ENCODE measurements at places on chromosomes 5 and 9.

GRCh38 chr5:68534956-68535520 lies 319.5 kb downstream of the PIK3R1 start:
- DNase-seq: no peak

- no peak for DNase-seq
These were observed 11.8 kb downstream of the HDHD3 start for GRCh38 chr9:113364951-113365350.

- no peak for DNase-seq
These were observed 24.4 kb downstream of the CYFIP2 start for GRCh38 chr5:157290156-157290980.

DNA sequence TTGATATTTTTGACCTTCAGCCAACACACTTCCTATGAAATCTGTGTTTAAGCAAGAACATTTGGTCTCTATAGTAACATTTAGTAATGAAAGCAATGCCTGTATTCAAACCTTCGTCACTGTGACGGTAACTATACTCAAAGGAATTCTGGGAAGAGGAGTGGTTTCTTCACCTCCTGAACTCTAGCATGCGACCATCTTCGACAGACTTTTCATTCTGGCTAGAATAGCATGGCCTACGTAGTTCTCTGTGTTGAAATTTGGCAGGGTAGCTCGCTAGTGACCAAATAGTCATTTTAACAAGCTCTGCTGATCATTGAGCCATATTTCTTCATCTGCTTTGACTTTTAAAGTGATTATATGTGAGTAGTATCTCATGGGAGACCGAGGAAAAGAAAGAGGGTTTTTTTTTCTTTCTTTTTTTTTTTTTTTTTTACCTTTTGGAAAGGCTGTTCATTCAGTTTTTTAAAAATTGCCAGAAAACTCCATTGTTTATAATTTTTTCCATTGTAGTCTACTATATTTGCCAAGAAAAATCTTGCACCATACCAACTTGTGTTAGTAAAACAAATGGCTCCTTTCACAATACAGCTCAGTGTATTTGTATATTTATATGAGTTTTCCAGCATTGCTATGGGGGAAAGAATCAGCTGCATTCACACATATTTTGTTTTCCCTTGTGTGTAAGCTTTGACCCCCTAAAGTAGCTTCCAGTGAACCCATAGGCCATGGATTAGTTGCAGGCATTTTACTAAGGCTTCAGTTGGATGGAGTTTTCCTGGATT lies 166.8 kb downstream of the NNT start:
- DNase-seq: no peak

DNA sequence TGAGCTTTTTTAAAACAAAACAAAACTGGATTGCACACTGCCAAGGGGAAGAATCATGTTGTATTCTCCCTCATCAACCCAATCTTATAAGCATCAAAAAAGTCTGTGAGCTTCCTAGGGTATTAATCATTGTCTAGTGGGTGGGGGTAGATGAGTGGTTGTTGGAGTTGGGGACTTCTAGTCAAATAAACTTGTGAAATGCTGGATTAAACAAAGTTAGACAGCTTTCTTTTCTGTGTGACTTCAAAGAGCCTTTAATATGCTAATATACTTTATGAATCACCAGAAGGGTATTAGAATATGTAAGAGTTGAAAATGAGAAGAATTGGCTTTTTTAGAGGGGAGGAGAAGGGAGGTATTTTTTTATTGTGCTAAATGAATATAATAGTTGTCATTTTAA lies 87.7 kb downstream of the GALNT10 start:
- DNase-seq: no peak

DNA sequence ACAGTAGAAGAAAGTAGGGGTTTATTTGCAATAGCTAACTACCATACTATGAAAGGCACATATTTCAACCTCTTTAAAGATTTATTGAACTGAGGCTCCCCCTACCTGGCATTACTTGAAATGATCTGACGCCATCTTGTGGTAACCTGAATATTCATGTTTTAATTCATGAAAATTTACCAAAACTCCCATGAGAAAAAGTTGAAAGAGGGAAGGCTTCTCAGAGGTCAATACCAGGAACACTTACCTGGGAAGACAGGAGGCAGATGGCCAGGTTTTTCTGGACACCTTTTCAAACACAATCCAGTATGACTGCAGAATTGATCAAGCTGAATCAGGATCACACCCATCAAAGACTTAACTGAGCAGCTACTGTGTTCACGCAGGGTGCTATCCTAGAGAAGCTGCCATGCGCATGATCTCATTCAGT lies 9.4 kb downstream of the PRELID2 start:
- peak; percentile 51 for DNase-seq

GRCh38 chr9:21753523-21753922 lies 48.9 kb upstream of the MTAP start:
- DNase-seq: no peak

DNA sequence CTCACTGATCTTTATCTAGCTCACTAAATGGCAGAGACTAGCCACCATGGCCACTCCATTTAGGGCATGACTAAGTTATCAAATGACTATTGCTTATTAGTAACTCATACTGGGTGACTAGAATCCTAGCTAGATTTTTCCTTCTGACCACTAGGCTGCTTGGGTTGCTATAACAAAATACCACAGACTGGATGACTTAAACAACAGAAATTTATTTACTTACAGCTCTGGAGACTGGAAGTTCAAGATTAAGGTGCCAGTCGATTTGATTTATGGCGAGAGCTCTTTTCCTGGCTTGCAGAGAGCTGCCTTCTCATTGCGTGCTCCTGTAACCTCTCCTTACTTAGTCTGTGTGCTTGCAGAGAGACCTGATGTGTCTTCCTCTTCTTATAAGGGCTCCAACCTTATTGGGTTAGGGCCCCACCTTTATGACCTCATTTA lies 55.0 kb upstream of the APC start:
- no peak for DNase-seq

GRCh38 chr9:135056541-135056940 lies 30.9 kb upstream of the OLFM1 start:
- DNase-seq: no peak

GRCh38 chr5:154384480-154385235 lies 61.1 kb upstream of the SAP30L start:
- peak; percentile 96 for DNase-seq

DNA sequence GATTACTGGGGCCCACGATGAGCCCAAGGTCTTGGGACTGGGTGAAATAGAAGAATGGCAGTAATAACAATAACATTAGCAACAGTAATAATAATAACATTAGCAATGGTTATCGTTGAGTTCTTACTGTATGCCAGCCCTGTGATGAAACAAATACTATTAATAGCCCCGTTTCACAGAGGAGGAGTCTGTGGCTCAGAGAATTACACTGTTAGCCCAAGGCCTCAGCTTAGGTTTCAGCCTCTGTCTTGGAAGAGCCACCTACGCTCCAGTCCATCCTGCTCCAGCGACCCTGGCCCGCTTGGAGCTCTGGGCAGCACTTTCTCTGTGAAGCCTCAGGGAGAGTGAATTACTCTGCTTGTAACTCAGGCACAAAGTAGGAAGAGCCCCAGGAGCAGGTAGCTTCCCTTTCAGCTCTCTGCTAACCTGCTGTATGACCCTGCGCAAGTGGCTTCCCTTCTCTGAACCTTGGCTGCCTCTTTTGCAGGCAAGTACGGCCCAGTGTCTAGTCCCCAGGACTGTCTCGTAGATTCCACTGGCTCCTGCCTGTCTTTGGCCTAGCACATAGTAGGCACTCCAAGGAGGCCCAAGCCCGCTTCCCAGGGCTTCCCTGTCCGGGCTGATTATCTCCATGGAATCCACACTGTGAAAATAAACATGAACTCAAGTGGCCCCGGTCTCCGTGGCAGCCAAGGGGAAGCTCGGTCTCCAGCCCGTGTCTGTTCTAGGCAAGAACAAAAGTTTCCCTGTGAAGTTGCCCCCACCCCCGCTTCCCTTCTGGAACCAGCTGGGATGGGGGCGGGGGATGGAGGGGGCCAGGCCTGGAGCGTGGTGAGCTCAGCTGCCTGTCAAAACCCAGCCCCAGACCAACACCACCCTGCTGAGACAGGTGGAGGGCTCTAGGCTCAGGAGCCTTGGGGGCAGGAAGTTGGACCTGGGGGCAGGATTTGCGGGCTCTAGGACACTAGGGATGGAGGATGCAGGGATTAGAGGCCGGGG lies 26.2 kb upstream of the LMX1B start:
- DNase-seq: no peak

DNA sequence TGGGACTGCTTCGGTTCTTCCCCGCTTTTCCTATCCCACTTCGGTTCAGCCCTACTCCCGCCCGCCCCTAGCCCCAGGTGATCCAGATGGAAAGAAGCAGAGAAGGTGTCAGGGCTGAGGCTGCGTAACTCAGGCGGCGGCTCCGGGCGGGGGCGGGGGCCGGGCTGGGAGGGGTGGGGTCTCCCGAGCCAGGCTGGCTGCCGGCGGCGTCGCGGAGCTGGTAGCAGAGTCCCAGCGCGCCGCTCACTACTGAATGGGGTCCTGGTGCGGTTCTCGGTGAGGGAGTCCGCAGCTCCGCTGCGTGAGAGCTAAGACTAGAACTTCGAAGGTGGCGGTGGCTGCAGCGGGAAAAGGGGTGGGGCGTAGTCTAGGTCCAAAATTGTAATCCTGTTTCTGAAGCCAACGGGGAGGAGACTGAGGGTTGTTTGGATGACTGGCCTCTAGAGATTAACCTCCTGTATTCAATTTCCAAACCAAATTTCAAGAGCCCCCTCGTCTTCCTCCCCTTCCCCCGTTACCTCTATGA lies 1.4 kb downstream of the PRR16 start:
- DNase-seq: no peak

GRCh38 chr9:19127871-19128500 lies 694 bp upstream of the PLIN2 start:
- peak; percentile 66 for DNase-seq

DNA sequence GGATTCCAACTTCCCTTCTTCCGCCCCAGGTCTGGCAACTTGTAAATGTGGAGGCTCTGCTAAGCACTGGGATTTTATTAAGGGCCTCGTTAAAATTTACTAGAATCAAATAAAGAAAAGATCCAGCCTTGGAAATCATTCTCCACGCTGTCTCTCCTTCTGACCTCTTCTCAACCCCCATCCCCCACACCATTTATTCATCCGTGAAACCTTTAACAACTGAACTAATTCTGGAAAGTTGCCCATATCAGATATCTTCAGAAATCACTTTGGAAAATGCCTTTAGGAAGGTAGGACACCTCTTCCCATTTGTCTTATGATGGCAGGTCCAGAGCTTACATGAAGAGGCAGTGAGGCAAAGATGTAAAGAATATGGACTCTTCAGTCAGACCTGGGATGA lies 288.5 kb downstream of the SLIT3 start:
- no peak for DNase-seq

GRCh38 chr9:133640160-133640559 lies 4.0 kb downstream of the DBH start:
- DNase-seq: no peak

GRCh38 chr9:27504259-27504658 lies 19.8 kb upstream of the IFNK start:
- no peak for DNase-seq

DNA sequence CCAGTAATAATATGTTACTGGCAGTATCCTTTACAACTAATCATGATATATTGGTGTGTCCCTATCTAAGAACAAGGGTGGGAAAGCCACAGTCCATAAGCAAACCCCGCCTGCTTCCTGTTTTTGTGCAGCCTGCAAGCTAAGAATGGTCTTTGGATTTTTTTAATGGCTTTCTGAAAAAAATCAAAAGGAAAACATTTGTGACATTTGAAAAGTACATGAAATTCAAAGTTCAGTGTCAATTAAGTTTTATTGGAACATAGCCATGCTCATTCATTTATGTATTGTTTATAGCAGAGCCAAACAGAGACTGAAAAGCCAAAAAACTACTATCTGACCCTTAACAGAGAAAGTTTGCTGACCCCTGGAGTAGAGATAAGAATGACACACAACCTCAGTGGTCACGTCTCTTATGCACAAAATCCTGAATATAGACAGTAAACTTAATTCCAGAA lies 12.8 kb upstream of the TMEM245 start:
- no peak for DNase-seq

- no peak for DNase-seq
These were observed 336.9 kb upstream of the MSX2 start for GRCh38 chr5:174387448-174387847.

DNA sequence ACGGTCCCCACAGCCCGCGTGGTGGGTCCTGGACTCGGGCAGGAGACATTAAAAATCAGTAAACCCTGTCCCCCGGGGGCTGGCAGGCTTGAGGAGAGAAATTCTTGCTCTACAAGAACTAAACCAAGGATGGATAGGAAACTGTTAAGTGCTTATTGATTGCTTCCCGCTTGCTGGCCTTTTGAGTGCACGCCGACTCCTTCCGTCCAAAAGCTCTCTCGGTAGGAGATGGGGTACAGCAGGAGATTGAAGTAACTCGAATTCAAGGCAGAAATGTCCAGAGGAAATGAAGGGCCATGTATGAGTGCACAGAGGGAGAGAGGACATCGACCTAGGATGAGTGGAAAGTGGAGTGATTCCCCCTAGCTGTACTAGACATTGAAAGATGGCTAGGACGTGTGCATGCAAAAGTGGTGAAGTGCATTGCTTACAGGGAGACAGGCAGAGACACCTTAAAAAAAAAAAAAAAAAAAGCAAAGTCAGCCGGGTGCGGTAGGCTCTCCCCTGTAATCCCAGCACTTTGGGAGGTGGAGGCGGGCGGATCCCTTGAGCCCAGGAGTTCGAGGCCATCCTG lies 923 bp downstream of the RECK start:
- DNase-seq: no peak

DNA sequence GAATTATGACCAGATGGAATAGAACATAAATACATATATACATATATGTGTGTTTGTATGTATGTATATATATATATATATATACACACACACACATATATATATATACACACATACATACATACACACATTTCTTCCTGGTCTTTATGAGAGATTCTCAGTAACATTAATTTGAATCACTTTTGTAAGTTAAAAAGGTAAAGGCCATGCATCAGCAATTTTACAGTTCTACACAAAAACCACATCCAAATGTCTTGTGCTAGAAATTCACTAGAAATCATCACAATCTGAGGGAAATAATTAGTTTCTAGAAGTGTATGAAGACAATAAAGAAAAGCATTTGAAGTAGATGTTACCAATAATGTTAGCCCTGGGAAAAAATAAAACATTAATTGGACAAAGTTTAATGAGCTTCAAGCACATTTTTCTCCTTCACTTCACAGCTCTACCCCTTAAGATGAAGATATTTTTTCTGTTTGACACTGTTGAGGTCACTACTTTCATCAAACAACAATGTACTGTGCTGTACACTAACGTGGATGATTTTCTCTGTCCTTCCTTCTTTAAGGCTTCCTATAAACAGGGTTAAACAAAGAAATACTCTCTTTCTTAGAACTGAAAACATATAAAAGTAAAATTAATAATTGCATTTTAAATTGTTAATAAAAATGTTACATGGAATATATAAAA lies 189.2 kb upstream of the NR4A3 start:
- no peak for DNase-seq

DNA sequence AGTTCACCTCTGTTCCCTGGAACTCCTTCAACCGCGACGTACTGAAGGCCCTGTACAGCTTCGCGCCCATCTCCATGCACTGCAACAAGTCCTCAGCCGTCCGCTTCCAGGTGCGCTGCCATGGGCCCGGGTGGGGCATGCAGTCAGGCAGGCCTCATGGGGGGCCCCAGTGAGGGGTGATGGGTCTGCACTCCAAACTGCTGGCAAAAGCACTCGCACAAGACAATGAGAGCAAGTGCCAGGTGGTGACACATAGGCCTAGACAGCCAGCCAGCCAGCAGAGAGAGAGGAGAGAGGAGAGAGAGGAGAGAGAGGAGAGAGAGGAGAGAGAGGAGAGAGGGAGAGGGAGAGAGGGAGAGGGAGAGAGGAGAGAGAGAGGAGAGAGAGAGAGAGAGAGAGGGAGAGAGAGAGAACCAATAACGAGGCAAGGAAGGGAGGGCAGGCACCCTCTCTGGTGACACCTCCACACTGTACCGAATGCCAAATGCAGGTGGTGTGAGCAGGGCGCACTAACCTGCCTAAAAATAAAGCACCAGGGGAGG lies 21.0 kb downstream of the DBH start:
- no peak for DNase-seq

All from GM12865 (cell line).